NCI-H510A treated with DMSO at 0.1 percent for 48 hours (cell line): ENCODE measurements at places on chromosomes 16 and 17.
A peak's percentile ranks its signal among the peaks of the same experiment; 100 is the strongest.

- peak; percentile 57 for DNase-seq
Observed at GRCh38 chr17:77228241-77228752, 87.5 kb downstream of the SEC14L1 start.

DNA sequence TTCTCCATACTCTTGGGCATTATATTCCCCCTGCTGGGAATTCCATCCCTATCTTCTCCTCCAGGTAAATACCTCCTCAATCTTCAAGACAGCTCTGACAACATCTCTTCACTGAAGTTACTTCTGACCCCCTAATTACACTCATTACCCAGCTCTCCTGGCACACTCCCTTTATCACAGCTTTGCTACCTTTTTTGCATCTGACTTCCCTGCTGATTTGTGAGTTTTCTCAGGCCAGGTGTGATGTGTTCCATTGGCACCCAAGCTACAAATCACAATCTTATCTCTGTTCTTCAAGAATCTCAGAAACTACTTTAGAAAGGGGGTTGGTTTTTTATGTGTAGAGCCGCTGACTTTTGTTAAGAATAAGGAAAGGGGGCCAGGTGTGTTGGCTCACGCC lies 14.0 kb downstream of the CLEC19A start:
- DNase-seq: no peak

DNA sequence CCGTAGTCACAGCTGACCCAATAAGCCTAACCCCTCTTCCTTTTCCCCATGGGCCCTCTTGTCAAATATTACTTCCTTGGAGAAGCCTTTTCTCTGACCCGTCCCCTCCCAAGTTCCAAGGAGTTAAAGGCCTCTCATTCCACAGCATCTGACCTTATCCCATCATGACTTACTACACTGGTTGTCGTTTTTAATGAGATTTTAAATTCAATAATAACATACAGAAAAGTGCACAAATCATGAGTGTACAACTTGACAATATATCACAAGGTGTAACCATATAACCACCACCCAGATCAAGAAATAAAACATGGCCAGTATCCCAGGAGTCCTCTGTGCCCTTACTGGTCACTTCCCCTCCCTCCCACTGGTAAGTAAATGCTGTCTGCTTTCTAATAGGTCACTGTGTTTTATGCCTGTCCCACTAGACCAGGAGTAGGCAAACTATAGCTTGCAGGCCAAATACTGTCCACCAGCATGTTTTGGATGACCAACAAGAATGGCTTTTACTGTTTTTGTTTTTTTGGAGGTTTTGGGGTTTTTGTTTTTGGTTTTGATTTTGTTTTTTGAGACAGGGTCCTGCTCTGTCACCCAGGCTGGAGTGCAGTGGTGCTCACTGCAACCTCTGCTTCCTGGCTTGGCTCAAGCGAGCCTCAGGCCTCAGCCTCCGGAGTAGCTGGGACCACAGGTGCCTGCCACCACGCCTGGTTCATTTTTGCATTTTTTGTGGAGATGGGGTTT lies 1.2 kb upstream of the FDXR start:
- DNase-seq: peak; percentile 34

DNA sequence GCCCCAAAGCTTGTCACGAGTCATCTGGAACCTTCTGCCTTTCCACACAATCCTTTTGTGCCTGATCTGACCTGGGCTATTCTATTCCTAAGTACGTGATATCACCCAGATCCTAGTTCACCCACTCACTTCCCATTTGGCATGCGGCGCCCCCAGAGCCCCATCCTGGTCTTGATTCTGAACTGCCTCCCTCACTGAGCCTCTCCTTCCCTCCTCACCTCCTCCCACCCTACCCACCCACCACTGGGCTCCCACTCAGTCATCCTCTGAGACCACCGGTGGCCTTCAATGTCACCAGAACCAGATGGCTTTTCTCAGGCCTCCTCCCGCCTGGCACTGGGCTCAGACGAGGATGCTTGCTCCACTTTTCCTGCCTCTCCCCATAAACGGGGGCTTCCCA lies 18.5 kb downstream of the WDR45B start:
- DNase-seq: no peak

GRCh38 chr16:68128577-68129305 lies 43.6 kb downstream of the NFATC3 start:
- DNase-seq: no peak
